SJSA1 (cell line): ENCODE measurements at places on chromosomes 13 and 19. TPM values are rescaled to one million over a fixed set of nuclear protein-coding genes. Genes with fewer than 3 reads are reported as not detected.
A peak's percentile ranks its signal among the peaks of the same experiment; 100 is the strongest.

DNA sequence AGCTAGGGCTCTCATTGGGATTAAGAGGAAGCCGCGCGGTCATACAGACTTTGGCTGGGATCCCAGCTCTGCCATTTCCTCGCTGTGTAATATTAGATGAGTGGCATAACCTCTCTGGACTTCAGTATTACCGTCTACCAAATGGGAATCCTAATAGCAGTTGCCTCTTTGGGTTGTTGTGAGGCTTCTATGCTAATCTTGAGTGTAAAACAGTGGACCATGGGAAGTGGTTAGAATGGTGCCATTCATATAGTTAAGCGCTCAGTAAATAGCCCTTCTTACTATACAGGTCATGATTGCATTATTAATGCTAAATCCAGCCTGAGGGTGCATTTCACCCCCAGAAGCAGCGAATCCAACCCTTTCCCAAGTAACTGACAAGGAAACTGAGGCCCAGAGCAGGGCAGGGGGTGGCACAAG, 566 bp upstream of the OPA3 start:
- no peaks in the 10 kb centered on the region for H3K27me3 ChIP-seq
- DNase-seq, result no peak
- H3K36me3 ChIP-seq, result 0 out of 2 replicates have a peak, but pooled peaks cover 7% of the 10 kb centered on the region
- peak overlapping the region; percentile 67 for H3K4me3 ChIP-seq

DNA sequence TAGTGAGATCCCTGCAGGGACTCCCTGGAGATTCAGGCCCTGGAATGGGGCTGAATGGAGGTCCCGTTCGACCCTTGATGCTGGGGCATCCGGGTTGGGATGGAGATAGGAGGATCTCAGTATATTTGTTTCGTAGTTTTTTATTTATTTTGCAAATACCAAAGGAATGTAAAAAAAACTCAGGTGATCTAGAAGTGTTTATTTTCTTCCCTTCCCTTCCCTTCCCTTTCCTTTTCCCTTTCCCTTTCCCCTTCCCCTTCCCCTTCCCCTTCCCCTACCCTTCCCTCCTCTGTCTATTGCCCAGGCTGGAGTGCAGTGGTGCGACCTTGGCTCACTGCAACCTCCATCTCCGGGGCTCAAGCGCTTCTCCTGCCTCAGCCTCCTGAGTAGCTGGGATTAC, 4.5 kb downstream of the GTPBP3 start:
- H3K4me3 ChIP-seq, result no peak overlapping the region
- DNase-seq, result no peak
- peaks cover 19% of the 10 kb centered on the region for H3K4me1 ChIP-seq
- no peak overlapping the region for H3K27ac ChIP-seq
- H3K27me3 ChIP-seq, result no peaks in the 10 kb centered on the region

DNA sequence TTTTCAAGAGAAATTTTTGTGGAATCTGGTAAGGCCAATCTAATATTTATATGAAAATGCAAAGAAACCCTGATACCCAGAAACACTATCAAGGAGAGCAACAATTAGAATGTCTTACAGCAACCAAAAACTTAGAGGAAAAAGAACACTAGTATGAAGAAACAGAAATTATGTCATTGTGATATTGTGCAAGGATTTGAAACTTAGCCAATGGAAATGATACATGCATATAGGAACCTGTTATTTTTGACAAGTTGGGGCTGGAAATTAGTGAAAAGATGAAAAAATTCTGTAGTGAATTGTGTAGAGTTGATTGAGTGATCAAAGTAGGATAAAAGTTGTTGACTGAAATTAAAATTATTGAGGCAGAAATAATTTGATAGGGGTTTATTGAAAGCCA, 792.6 kb upstream of the SLITRK6 start:
- no peak overlapping the region for H3K4me3 ChIP-seq
- H3K36me3 ChIP-seq, result no peaks in the 10 kb centered on the region
- no peak overlapping the region for H3K27ac ChIP-seq

DNA sequence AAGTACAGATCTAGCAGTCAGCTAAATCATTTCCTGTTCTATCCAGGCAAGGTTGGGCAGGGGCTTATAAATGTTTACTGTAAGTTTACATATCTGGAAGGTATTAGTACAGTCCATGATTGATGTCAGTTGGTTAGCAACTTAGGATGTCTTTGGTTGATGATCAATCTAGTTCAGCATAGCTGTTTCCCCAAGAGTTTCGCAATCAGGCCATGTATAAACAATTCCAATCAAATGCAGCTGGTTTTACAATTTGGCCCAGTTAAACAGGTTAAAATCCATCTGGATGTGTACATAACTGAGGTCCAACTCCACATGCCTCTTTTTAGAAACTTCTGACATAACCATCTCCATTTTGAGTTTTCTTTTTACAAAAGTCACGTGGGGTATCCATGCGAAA, 6.9 kb downstream of the ZNF221 start:
- H3K27ac ChIP-seq, result no peak overlapping the region
- H3K36me3 ChIP-seq, result peaks cover 14% of the 10 kb centered on the region
- H3K4me1 ChIP-seq, result peaks cover 9% of the 10 kb centered on the region
- H3K27me3 ChIP-seq, result no peaks in the 10 kb centered on the region
- DNase-seq, result no peak

DNA sequence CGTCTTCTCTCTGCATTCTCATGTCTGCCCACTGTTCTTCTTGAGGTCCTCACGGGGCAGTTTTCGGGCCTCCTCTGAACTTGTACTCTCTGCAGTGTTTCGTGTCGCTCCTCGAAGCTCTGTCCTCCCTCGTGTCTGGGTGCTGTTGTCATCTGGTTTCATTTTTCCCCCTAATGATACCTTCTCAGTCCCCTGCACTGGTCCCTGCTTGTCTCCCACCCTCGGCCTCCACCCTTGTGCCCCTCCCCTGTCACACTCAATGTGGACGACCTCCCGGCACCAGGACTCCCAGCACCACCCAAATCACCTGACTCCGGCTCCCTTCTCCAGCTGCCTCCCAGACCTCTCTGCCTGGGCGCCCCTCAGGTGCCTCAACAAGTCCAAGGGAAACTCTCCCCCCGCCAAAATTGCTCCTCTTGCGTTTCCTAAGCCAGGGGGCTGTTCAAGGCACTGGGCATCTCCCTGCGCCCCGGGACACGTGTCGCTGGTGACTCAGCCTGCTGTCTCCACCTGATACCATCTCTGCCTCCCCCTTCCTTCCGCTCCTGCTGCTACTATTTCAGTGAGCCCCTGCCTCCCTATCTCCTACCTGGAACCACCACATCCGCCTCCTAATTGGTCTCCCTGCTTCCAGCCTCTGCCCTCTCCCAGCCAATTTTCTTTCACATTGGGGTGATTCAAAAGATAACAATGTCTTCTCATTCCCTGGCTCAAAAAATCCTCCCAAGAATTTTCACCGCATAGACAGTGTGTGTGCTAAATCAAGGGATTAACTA, 49.5 kb downstream of the RFX2 start:
- no peaks in the 10 kb centered on the region for H3K36me3 ChIP-seq
- H3K27ac ChIP-seq, result no peak overlapping the region
- DNase-seq, result peak; percentile 42

DNA sequence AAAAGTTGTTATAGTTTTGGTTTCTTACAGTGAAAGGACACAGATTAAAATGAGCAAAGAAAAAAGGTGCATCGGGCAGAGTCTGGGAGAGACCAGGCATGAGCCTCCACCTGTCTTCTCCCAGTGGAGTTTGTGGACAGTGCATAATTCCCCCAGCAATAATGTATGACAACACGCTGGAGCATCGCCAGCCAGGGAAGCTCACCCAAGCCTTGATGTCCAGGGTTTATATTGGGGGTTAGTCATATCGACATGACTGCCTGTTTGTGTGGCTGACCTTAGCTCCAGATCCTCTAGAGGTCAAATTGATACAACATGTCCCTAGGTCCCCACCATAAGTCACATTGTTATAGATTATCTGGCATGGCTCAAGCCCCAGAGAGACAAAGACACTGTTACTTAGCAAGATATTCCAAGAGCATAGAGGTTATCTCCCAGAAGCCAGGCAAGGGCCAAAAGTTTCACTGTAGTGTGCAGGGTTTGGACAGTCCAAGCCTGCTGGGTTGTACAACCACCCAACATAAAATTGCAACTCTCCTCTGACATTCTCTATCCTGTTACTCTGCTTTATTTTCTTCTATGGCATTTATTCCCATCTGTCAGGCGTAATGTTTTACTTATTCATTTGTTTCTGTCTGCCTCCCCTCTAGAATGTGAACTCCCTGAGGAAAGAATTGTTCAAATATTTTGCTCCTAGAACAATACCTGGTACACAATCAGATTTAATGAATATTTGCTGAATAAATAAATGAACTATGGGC, 5.6 kb upstream of the KLK13 start:
- H3K4me3 ChIP-seq, result no peak overlapping the region
- no peak overlapping the region for H3K27ac ChIP-seq
- H3K4me1 ChIP-seq, result no peaks in the 10 kb centered on the region
- DNase-seq, result no peak
- H3K36me3 ChIP-seq, result no peaks in the 10 kb centered on the region

DNA sequence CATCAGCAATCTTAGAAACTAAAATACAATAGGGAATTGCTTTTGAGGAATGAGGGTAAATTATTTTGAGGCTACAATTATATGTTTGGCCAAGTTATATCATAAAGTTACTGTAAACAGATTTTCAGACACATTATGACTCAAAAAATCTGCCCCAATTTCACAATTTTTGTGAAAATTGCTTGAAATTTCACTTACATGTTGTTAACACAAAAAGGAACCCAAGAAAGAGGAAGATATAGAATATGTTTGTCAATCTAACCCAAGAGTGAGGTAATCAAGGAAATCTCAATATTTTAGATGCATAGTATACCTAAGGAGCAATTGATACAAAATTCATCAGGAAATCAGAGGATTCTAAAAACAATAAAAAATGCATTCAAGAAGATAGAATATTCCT, 73.9 kb upstream of the FNDC3A start:
- H3K4me1 ChIP-seq, result no peaks in the 10 kb centered on the region
- DNase-seq, result no peak
- H3K27ac ChIP-seq, result no peak overlapping the region

KLF1 gene
- total RNA-seq, result not detected in 2 replicates

- DNase-seq, result no peak
- peaks cover 24% of the 10 kb centered on the region for H3K4me1 ChIP-seq
- H3K36me3 ChIP-seq, result peaks cover 21% of the 10 kb centered on the region
- H3K4me3 ChIP-seq, result no peak overlapping the region
- H3K27ac ChIP-seq, result no peak overlapping the region
- H3K27me3 ChIP-seq, result no peaks in the 10 kb centered on the region
These were observed 2.6 kb upstream of the DOHH start for GRCh38 chr19:3503036-3503572.

- H3K27ac ChIP-seq, result no peak overlapping the region
- no peak for DNase-seq
- H3K36me3 ChIP-seq, result 0 out of 2 replicates have a peak, but pooled peaks cover 2% of the 10 kb centered on the region
- peaks cover under 1% of the 10 kb centered on the region; the same call in 1 of the 2 replicates for H3K4me1 ChIP-seq
- no peaks in the 10 kb centered on the region for H3K27me3 ChIP-seq
- H3K4me3 ChIP-seq, result no peak overlapping the region
These were observed 14.0 kb upstream of the GGACT start for GRCh38 chr13:100602493-100603111.

- H3K4me3 ChIP-seq, result no peak overlapping the region
- no peak for DNase-seq
- peaks cover 36% of the 10 kb centered on the region for H3K4me1 ChIP-seq
- H3K36me3 ChIP-seq, result peaks cover 46% of the 10 kb centered on the region
These were observed 3.0 kb downstream of the LATS2 start for GRCh38 chr13:21058361-21058760.

DNA sequence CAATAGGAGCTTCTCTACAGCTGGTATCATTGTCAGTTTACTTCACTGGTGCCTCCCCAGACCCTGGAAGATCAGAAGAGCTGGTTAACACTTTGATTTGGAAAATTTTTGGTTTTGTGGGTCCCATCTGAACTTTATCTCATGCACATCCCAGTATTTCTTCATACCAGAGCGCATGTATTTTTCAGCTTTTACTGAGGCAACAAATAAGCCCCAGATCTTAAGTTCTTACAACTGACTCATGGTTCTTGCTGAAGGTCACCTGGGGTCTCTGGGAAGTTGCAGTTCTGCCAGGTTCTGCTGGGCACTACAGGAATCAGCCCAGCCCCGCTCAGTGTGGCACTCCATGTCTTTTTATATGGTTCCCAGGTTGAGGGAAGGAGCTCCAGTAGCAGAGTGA, 1249.9 kb downstream of the EFNB2 start:
- H3K27ac ChIP-seq, result no peak overlapping the region
- no peaks in the 10 kb centered on the region for H3K36me3 ChIP-seq
- H3K4me3 ChIP-seq, result no peak overlapping the region
- H3K27me3 ChIP-seq, result no peaks in the 10 kb centered on the region

DNA sequence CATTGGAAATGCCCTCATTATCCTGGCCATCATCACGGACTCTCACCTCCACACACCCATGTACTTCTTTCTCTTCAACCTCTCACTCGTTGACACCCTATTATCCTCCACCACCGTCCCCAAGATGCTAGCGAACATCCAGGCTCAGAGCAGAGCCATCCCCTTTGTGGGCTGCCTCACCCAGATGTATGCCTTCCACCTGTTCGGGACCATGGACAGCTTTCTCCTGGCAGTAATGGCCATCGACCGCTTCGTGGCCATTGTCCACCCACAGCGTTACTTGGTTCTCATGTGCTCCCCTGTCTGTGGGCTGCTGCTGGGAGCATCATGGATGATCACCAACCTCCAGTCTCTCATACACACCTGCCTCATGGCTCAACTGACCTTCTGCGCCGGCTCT, 5.2 kb downstream of the OR1I1 start:
- no peak for DNase-seq
- H3K27me3 ChIP-seq, result peaks cover 37% of the 10 kb centered on the region
- H3K4me3 ChIP-seq, result no peak overlapping the region
- H3K27ac ChIP-seq, result no peak overlapping the region

GRCh38 chr13:57630661-57631595, 616 bp upstream of the PCDH17 start:
- DNase-seq, result no peak
- H3K27ac ChIP-seq, result no peak overlapping the region
- H3K4me3 ChIP-seq, result no peak overlapping the region
- H3K4me1 ChIP-seq, result no peaks in the 10 kb centered on the region
- no peaks in the 10 kb centered on the region for H3K36me3 ChIP-seq
- H3K27me3 ChIP-seq, result peaks cover 21% of the 10 kb centered on the region

DNA sequence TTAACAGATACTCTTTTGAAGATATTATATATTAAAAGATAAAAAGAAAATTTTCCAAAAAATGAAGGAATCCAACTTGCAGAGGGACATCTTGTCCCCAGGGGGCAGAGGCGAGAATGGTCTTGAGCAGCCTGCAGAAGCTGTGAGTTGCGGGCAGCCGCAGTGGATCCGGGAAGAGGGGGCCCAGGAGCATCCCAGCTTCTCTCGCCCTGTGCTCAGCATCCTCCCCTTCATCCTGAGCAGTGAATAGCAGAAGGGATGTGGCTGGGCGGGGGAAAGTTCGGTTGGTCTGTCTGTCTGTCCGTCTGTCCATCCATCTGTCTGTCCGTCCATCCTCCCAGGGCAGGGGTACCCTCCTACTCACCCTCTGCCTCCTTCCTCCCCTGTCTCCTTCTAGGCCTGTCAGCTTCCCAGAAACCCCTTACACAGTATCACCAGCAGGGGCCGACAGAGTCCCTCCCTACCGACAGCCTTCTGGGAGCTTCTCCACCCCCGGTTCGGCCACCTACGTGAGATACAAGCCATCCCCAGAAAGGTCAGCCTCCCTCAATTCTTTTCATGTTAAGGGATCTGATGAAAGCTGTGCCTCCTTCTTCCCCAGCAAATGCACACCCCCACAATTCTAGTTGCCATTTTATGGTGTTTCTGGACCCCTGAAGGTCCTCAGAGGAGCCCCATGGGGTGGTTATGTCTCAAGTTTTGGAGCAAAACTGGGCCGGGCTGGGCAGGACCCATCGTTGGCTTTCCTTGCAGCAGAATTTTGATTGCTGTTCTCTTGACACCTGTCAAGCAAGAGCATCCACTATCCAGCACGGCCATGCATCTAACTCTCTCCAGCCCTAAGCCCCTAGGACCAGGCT, 81.6 kb downstream of the DPF1 start:
- no peaks in the 10 kb centered on the region for H3K27me3 ChIP-seq
- H3K36me3 ChIP-seq, result peaks cover 17% of the 10 kb centered on the region
- no peak overlapping the region for H3K4me3 ChIP-seq
- no peak for DNase-seq
- H3K27ac ChIP-seq, result no peak overlapping the region
